Stimulated activated CD8-positive, alpha-beta memory T cell treated with anti-CD3 and anti-CD28 coated beads, Interleukin-4, amount 100 ng/mL, for 1 hour (primary cell): ENCODE measurements at places on chromosomes 4 and X.
A peak's percentile ranks its signal among the peaks of the same experiment; 100 is the strongest.

DNA sequence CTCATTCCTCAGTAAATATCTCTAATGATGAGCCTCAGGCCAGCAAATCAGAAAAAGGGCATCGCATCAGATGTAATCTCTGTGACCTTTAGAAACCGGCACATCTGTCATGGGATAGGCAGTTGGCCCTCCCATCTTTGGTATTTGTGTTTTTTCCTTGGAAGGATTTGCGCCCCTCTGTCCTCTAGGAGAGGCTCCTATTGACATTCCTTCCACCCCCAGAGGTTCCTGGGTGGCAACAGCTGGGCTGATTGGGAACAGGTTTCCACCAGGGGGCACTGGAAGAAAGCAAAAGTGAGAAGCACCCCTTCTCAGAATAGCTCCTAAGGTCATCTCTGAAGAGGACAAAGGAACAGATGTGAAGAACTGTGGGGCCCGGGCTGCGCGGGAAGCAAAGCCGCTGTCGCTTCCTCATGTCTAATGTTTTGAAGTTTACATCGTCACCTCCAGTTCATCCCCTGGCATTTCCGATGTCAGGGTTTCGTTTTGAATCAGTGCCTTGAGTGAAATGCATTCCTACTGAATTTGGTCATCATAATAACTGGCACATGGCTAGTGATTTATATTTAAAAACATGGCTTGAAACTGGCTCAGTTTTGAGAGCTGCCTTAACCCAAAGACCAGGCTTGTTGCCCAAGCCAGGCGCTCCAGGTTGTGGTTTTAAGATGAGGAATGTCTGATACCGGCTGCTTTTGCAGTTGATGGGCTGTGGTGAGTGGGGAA lies 6.2 kb downstream of the TXK start:
- DNase-seq: no peak

GRCh38 chrX:17990532-17990931 lies 129.4 kb upstream of the RAI2 start:
- no peak for DNase-seq

GRCh38 chr4:110682311-110682710 lies 59.4 kb upstream of the PITX2 start:
- no peak for DNase-seq

- no peak for DNase-seq
Measured at GRCh38 chrX:12950851-12951594, 23.9 kb upstream of the TMSB4X start.

GRCh38 chr4:75742451-75742850 lies 18.1 kb downstream of the USO1 start:
- no peak for DNase-seq

DNA sequence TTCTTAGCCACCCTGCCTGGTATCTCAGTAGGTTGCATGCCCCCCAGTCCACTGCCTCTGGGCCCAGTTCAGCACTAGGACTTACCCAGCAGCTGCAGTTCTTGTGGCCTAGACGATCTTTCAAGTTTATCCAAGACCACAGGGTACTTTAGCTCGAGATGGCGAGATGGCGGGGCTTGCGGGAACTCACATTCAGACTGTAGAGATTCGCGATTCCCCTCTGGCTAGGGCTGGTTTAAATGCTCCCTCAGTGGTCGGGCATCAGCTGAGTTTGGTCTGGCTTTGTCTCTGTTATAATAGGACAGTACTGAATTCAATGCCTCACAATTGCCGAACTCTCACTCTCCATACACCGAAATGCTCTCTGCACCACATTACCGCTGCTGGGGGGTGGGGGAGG lies 18.4 kb upstream of the RFC1 start:
- DNase-seq: no peak

GRCh38 chrX:19824603-19825002 lies 62.8 kb downstream of the SH3KBP1 start:
- peak; percentile 13 for DNase-seq

GRCh38 chr4:145498430-145498829 lies 16.8 kb downstream of the SMAD1 start:
- DNase-seq: no peak

DNA sequence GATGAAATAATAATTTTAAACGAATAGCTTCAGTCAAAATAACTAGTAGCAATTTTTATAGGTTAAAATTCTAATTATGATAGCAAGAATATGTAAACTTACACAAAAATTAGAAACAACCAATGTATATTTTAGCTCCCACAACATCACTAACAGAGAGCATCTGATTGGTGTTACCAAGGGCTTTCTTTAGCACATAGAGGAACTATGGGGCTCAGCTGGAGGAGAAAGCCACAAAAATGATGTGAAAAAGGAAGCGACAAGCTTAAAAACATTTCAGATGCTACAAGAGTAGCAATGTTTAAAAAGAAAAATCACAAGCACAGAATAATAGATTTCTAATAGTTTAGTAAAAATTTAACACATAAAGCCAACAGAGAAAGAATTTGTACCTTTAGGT lies 56.3 kb downstream of the ATP8A1 start:
- DNase-seq: no peak

GRCh38 chrX:40146262-40147125 lies 48.7 kb upstream of the BCOR start:
- no peak for DNase-seq
